ENCODE measurements at places on chromosomes 2 and 18. TPM values are rescaled to one million over a fixed set of nuclear protein-coding genes. Genes with fewer than 3 reads are reported as not detected.

GRCh38 chr2:193336781-193337180 lies 1142.0 kb upstream of the TMEFF2 start:
- peak; percentile 21 for DNase-seq

- DNase-seq = no peak
Observed at GRCh38 chr2:172931256-172931894, 144.3 kb upstream of the MAP3K20 start.

- DNase-seq = no peak
Observed at GRCh38 chr2:136327162-136327852, 209.4 kb upstream of the CXCR4 start.

CYP1B1 gene
- polyA plus RNA-seq = 6.0 TPM

DNA sequence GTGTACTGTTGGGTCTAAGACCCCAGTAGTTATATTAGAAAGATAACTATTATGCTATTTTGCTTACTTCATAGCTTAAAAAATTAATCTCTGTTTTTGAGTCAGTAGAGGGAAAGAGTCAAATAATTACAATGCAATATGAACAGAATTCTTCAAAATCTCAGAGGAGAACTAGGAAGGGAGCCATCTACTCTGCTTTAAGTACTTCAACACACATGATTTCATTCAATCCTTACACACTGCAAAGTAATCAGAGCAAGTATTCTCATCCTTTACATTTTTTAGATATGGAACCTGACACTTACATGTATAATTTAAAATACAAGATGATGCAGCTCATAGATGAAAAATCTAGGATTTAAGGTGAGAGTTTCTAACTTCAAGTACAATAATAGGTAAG lies 27.7 kb downstream of the COL5A2 start:
- DNase-seq = peak; percentile 87

DNA sequence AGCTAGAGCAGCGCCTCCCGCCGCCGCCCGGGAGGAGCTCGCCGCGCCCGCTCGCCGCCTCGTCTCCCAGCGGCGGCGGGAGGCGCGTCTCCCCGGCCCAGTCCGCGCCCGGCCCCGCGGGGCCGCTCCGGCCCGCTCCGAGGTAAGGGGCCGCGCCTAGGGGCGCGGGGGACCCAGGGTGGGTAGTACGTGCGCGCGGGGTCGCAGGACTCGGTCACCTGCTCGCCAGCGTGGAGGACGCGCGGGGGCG lies 259 bp downstream of the NPAS2 start:
- no peak for DNase-seq

DNA sequence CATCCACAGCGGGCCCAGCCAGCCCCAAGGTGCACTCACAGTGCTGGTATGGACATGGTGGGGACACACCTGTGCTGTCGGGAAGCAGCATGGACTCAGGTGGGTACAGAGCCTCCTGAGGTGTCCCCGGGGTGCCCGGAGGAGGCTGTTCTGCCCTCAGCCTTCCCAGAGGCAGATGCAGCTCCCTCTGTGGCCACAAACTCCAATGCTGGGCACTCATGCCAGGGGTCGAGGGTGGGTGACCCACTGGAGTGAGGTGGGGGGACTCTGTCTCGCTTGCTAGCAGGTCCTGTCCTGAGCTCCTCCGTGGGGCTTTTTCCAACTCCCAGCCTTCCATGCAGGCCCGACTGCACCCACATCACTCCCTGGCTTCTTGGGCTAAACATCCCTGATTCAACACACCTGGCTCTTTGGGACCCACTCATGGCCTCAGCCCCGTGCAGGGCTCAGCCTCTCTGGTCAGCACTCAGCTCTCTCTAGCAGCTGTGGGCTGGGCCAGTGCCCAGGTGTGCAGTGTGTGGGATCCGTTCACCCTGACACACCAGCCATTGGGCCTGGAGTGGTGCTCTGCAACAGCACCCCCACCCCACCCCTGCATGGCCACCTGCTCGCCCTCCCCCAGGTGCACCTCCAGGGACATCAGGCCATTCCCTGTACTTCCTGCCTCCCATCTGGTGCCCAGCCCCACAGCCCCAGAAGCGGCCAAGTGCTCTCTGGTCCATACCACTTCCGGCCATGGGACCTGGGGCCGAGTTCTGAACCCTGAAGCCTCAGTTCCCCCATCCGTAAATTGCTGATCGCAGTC lies 16.0 kb downstream of the RAMP1 start:
- no peak for DNase-seq

GRCh38 chr2:133953524-133953923 lies 300.3 kb upstream of the MGAT5 start:
- no peak for DNase-seq

RMC1 gene
- polyA plus RNA-seq = 12.9 TPM

C1QL2 gene
- not detected for polyA plus RNA-seq

BOK gene
- 45.4 TPM for polyA plus RNA-seq
